Cardiac muscle cell (in vitro differentiated cells and primary cell): ENCODE measurements at places on chromosomes 1 and 21. TPM values are rescaled to one million over a fixed set of nuclear protein-coding genes. Genes with fewer than 3 reads are reported as not detected.

- DNase-seq, result no peak
- H3K4me3 ChIP-seq, result no peak overlapping the region
- H3K4me1 ChIP-seq, result no peaks in the 10 kb centered on the region
- H3K27me3 ChIP-seq, result no peaks in the 10 kb centered on the region
- no peaks in the 10 kb centered on the region for H3K36me3 ChIP-seq
These were observed 69.2 kb downstream of the TBX15 start for GRCh38 chr1:118918940-118919259.

DNA sequence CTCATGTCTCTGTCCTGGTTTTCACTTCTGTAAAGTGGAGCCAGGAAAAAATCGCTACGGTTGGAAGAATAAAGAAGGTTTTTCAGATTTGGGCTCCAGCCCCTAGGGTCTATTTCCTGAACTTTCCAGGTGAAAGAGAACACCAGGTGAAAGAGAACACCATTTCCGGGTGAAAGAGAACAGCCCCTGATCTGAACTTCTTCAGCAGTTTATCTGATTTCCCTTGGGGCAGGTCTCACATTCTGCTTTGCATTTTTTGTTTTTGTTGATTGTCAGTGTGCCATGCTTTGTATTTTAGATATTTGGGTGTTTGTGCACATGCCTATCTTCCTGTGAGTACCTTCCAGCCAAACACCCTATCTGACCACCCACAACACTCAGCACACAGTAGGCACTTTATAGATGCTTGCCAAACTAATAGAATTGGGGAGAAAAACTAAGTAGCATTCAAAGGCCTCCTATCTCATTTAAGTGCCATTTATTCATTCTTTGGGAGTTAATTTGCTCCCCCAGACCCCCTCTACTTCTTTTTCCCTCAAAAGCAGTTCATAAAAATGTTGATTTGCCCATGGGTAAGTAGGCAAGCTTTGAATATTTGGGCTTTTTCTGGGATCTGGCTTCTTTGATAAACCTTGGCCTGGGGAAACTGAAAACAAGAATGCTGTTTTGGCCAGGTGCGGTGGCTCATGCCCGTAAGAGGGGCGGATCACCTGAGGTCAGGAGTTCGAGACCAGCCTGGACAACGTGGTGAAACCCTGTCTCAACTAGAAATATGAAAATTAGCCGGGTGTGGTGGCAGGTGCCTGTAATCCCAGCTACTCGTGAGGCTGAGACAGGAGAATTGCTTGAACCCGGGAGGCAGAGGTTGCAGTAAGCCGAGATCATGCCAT is 2.2 kb downstream of the NAV1 start:
- no peak for DNase-seq
- peaks cover 6% of the 10 kb centered on the region for H3K4me1 ChIP-seq
- H3K27me3 ChIP-seq, result no peaks in the 10 kb centered on the region
- H3K4me3 ChIP-seq, result no peak overlapping the region

The MSH4 gene
- 0.10 TPM in 1 of 2 replicates, not detected in the other for polyA plus RNA-seq

- peaks cover 30% of the 10 kb centered on the region for H3K4me1 ChIP-seq
- H3K4me3 ChIP-seq, result no peak overlapping the region
- H3K27me3 ChIP-seq, result no peaks in the 10 kb centered on the region
- H3K36me3 ChIP-seq, result no peaks in the 10 kb centered on the region
- H3K27ac ChIP-seq, result peak overlapping the region; percentile 45
- DNase-seq, result no peak
These were observed 100.5 kb downstream of the NAV1 start for GRCh38 chr1:201639391-201639790.

DNA sequence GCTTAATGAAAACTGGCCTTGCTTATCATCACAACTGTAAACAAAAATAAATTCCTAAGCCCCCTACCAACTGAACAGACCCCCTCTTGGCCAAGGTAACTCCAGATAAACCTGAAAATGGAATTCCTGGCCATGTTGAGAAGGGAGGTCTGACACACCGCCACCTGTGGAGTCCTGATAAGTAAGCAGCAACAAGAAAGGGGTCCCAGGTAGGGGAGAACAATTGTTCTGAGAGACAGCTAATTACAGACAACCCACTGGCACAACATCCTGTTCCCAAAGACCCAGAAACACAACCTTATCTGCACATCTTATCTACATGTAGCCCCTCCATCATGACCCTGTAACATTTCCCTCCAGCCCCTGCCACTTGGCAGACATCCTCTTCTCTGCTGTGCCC is 91.2 kb upstream of the TNR start:
- DNase-seq, result no peak
- H3K4me3 ChIP-seq, result no peak overlapping the region
- H3K27me3 ChIP-seq, result no peaks in the 10 kb centered on the region
- H3K4me1 ChIP-seq, result peaks cover 14% of the 10 kb centered on the region
- H3K27ac ChIP-seq, result no peak overlapping the region

GRCh38 chr1:34263406-34263805 is 86.7 kb downstream of the C1orf94 start:
- H3K36me3 ChIP-seq, result no peaks in the 10 kb centered on the region
- DNase-seq, result no peak
- H3K4me1 ChIP-seq, result no peaks in the 10 kb centered on the region
- H3K27me3 ChIP-seq, result peaks cover 17% of the 10 kb centered on the region

DNA sequence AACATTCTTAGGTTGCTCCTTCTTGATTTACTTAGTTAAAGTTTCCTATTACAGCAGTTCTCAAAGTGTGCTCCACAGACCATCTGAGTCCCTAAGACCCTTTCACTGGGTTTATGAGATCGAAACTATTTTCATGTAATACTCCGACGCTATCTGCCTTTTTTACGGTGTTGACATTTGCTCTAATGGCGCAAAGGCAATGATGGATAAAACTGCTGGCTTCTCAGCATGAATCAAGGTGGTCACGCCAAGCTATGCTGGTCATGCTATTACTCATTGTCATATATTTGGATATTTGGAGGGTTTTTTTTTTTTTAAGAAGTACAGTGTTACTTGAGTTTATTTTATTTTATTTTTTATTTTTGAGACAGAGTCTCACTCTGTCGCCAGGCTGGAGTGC is 235.1 kb downstream of the KIF26B start:
- no peaks in the 10 kb centered on the region for H3K36me3 ChIP-seq
- DNase-seq, result no peak
- no peak overlapping the region for H3K27ac ChIP-seq
- H3K4me3 ChIP-seq, result no peak overlapping the region
- no peaks in the 10 kb centered on the region for H3K27me3 ChIP-seq

The LRRC39 gene
- 11.6 and 19.9 TPM in 2 replicates for polyA plus RNA-seq

The PTPN22 gene
- not detected in 2 replicates for polyA plus RNA-seq

DNA sequence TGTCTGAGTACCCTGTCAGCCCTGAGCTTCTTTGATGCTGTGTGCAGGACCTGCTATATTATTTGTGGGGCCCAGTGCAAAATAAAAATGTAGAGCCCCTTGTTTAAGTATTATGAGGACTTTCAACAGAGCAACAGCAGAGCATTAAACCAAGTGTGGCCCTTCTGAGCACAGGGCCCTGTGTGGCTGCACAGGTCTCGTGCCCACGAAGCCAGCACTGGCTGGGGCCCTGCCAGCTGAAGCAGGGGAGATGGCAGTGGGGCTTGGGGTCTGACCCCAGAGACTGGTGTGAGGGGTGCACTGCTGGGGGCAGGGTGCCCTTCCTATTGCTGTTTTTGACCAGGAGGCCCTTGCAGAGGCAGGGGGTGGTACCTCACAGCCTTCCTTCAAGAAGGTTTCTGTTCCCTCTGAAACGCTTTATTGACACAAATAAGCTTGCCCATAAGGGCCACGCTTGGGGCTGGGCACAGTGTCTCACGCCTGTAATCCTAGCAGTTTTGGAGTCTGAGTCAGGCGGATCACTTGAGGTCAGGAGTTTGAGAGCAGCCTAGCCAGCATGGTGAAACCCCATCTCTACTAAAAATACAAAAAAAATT is 2.2 kb upstream of the SEMA4A start:
- no peak overlapping the region for H3K4me3 ChIP-seq
- no peak for DNase-seq
- no peaks in the 10 kb centered on the region for H3K4me1 ChIP-seq
- peaks cover 21% of the 10 kb centered on the region for H3K27me3 ChIP-seq
- H3K36me3 ChIP-seq, result no peaks in the 10 kb centered on the region

DNA sequence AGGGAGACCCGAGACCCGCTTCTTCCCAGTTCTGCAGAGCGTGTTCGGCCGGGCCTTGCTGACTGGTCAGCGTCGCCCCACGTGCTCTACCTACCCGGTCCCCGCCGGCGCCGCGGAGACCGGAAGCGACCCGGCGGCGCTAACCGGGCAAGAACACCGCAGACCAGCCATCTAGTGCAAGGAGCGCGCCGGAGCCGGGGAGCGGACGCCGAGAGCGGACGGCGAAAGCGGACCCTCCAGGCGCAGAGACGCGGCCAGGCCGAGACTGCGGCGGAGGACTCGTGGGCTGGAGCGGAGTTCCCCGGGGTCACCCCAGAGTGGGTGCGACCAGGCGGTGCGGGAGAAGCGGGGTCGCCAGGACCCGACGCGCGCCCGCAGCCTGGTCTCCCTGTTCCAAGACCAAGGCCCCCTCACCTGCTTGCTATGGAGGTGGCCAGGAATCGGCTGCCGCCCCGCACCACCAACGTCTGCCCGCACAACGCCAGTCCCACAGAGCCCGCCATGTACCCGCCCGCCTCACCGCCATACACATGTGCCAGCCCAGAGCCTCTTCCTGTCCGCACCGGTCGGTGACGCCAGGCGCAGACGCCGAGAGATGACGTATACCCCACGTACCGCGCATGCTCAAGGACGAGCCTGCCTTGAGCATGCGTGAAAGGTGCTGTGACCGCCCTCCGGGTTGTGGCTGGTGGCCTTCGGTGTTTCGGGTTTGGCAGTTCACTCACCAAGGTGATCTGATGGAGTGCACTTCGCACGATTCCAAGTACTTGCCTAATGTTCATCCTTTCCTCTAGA is at the start of gene WDR4:
WDR4 (minus strand) TSS at position 547 of the 795 bp plus-strand sequence; CDS start at position 503, 44 bp downstream.
- peak within 1 kb of the TSS; percentile 78 for H3K27ac ChIP-seq
- H3K4me1 ChIP-seq, result peaks cover 5% of the 10 kb centered on the region
- no peaks in the 10 kb centered on the region for H3K36me3 ChIP-seq
- peak; percentile 98 for DNase-seq
- H3K27me3 ChIP-seq, result no peaks in the 10 kb centered on the region

The CASZ1 gene
- polyA plus RNA-seq, result 53.5 and 68.2 TPM in 2 replicates

The ACTA1 gene
- polyA plus RNA-seq, result 38.5 and 1,977 TPM in 2 replicates

The OPN3 gene
- polyA plus RNA-seq, result 19.7 and 47.1 TPM in 2 replicates

The CCDC30 gene
- polyA plus RNA-seq, result 4.2 and 7.1 TPM in 2 replicates

- no peak overlapping the region for H3K27ac ChIP-seq
- H3K36me3 ChIP-seq, result no peaks in the 10 kb centered on the region
- H3K4me3 ChIP-seq, result no peak overlapping the region
- peaks cover 10% of the 10 kb centered on the region for H3K27me3 ChIP-seq
- H3K4me1 ChIP-seq, result no peaks in the 10 kb centered on the region
These were observed 847 bp upstream of the RORC start for GRCh38 chr1:151832318-151832980.

- no peaks in the 10 kb centered on the region for H3K27me3 ChIP-seq
- no peak overlapping the region for H3K4me3 ChIP-seq
- no peak overlapping the region for H3K27ac ChIP-seq
- H3K36me3 ChIP-seq, result peaks cover 19% of the 10 kb centered on the region
- no peaks in the 10 kb centered on the region for H3K4me1 ChIP-seq
These were observed 21.1 kb downstream of the USP1 start for GRCh38 chr1:62457955-62458354.
